ENCODE measurements at places on chromosomes 4 and X.
A peak's percentile ranks its signal among the peaks of the same experiment; 100 is the strongest.

DNA sequence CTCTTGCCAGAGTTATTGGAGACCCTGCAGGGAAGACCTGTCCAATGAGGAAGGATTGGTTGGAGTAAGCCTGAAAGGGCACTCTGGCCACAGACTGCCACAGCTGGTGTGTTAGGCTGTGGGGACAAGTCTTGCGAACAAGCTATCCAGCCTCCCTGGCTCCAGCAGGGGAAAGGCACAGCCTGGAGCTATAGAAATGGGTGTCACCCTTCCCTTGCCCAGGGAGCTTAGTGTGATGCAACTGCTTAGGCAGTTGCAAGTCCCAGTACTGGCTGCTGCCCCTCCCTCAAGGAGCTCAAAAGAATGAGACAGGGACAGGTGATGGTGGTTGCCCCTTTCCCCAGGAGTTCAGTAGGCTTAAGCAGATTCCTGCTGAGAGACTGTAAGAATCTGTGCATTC is 165.7 kb upstream of the CT83 start:
- no peak for DNase-seq

GRCh38 chr4:40915318-40916217 is 165.8 kb downstream of the NSUN7 start:
- DNase-seq: no peak

DNA sequence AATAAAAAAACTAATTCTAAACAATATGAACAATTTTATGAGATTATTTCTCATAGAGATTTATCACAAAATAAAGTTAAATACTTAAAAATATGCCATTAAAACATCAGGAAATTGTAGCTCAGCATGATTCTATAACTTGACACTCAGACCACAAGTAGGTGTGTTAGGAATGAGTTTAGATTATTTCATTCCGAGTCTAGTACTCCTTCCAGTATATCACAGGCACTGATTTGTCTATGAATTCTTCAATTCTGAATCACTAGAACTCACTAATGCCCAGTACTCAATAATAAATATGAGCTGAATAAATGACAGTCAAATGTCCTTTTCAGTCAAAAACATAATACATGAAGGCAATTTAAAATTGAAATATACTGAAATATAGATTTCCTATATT is 22.2 kb downstream of the BOD1L1 start:
- DNase-seq: no peak

GRCh38 chrX:16488959-16489358 is 161.0 kb upstream of the S100G start:
- no peak for DNase-seq

GRCh38 chrX:30618160-30618765 is 35.0 kb upstream of the GK start:
- no peak for DNase-seq

DNA sequence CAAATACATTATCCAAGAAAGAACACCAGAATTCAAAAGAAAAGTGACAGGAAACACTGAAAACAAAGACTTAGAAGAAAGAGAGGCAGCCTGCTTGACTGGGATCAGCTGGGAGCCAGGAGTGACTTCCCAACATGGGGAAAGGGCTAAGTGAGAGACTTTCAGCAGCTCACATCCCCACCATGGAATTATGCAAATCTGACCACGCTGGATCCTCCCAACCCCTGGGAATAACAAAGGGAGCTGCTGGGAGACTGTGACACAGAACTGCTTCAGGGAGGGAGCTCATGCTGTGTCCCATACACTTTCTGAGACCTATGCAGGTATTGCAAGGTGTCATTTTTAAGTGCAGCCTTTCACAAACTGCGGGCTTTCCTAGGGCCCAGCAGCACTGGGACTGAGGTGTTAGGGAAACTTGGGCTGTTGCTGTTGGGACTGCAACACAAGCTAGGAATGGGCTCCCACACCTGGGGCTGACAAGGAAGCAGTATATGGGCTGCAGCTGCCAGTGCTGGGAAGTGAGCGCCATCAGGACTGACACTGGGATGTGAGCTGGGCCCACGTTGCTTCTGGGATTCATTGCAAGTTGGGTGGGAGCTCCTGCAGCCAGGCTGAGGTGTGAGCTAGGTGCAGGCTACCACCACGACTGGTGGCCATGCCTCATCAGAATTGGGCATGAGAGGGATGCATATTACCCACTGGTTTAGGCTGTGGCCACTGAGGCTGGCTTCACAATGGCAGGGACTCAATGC is 139.1 kb downstream of the KDR start:
- DNase-seq: no peak

- no peak for DNase-seq
These were observed 54.2 kb downstream of the RHOXF2B start for GRCh38 chrX:120023259-120023658.

GRCh38 chr4:145605941-145606340 is 13.2 kb upstream of the MMAA start:
- no peak for DNase-seq

GRCh38 chr4:73450398-73451004 is 14.5 kb downstream of the AFP start:
- no peak for DNase-seq

GRCh38 chr4:38663090-38663800 is 754 bp upstream of the KLF3 start:
- DNase-seq: no peak

DNA sequence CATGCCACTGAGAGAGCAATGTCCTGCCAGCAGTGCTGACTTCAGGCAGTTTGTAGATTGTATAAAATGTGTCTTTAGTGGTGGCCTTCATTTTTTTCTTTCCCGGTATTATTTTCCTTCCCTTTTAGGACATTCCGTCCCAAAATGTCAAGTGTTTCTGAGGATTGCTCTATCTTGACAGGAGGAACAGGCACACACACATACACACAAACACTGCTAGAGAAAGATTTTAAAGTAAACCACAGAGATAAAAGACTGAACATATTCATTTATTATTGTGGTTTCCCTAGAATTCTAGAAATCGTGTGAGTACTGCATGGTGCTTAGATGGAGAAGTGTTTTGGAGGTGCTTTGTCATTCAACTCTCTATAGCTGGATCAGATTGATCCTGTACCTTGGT is 111.9 kb downstream of the GABRB1 start:
- DNase-seq: no peak

GRCh38 chr4:38367642-38368174 is 296.3 kb upstream of the KLF3 start:
- no peak for DNase-seq

- no peak for DNase-seq
These were observed 63.8 kb downstream of the PHKA2 start for GRCh38 chrX:18920079-18920478.

GRCh38 chr4:86393749-86394148 is 33.9 kb upstream of the MAPK10 start:
- no peak for DNase-seq

- peak; percentile 12 for DNase-seq
These were observed 13.7 kb upstream of the PIGA start for GRCh38 chrX:15349046-15349445.

DNA sequence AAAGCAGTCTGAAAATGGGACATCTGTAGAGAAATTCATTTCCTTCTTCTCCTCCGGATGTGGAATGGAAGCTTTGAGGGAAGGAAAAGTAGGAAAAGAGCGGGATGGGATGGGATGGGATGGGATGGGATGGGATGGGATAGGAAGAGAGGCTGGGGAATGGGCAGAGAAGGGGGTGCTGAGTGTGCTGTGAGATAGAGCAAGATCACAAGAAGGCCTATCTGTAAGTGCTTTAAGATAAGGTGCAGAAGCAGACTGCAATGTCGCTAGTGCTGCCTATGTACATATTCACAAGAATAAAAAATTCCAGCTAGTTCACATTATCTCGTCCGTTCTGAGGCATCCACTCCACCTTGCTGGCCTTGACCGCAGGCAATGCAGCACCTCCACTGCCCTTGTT is 86.2 kb downstream of the IRF2 start:
- DNase-seq: no peak

GRCh38 chr4:138805736-138806135 is 209.8 kb upstream of the NOCT start:
- no peak for DNase-seq

- DNase-seq: no peak
These were observed 63.4 kb upstream of the ENPEP start for GRCh38 chr4:110412354-110413065.

DNA sequence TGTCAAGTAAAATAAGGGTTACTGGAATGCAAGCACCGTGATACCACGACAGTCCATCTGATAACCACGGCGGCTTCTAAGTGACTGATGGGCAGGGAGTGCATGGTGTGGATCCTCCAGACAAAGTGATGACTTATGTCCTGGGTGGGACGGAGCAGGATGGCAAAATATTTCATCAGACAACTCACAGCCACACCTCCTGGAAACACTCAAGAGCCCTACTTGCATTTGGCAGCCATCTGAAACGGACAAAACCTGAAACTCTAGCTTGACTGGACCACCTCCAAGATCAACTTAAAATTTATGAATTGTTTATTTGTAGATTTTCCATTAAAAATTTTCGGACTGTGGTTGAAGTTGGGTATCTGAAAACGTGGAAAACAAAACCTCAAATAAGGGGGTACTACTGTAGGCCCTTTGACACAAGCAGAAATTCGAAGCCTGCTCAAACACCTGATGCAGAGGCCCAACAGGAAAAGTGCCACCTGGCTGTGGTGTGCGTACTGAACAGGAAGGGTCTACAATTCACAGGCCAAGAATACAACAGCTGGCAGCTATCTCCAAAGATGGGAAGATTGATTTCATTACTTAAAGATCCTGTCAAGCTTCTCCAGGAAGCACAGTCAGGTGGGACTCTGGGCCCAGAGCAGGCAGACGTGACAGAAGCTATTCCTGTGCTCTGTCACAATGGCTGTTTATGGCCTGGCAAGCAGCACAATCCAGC is 26.0 kb downstream of the LRIT3 start:
- no peak for DNase-seq

DNA sequence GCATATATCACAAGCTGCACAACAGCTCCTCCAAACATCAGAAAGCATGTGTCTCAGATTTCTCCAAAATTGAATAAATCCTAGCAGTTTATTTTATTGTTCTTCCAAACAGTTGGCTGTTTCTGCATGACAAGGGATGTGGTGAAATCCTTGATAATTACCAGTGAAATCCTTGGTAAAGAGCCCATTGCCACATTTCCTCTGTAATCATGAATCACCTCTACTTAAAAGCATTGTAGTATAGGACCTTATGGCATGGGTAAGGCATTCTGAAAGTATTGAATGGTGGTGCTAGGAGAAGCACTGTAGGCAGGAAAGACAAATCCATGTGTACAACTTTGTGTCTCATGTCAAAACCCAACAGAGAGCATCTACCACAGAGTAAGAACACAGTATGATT is 135.8 kb upstream of the NDST3 start:
- no peak for DNase-seq

GRCh38 chr4:183416879-183417755 is 27.3 kb upstream of the CDKN2AIP start:
- DNase-seq: no peak

DNA sequence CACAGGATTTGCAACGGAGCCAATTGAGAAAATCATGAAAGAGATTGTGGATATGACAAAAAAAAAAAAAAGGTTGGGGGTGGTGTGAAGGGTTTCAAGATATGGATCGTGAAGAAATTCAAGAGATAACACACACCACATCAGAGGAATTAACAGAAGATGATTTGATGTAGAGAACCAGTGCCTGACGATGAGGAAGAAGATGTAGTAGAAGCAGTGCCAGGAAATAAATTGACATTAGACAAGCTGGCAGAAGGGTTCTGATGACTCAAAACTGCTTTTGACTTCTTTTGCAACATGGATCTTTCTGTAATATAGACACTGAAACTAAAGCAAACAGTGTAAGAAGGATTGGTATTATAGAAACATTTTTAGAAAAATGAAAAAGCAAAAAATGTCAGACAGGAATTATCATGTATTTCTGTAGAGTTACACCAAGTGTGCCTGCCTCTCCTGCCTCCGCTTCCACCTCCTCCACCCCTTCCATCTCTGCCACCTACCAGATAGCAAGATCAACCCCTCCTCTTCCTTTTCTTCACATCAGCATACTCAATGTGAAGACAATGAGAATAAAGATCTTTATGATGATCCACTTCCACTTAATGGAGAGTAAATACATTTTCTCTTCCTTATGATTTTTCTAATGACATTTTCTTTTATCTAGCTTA is 127.5 kb upstream of the OTUD4 start:
- no peak for DNase-seq

GRCh38 chr4:20268028-20268427 is 16.3 kb downstream of the SLIT2 start:
- DNase-seq: no peak

DNA sequence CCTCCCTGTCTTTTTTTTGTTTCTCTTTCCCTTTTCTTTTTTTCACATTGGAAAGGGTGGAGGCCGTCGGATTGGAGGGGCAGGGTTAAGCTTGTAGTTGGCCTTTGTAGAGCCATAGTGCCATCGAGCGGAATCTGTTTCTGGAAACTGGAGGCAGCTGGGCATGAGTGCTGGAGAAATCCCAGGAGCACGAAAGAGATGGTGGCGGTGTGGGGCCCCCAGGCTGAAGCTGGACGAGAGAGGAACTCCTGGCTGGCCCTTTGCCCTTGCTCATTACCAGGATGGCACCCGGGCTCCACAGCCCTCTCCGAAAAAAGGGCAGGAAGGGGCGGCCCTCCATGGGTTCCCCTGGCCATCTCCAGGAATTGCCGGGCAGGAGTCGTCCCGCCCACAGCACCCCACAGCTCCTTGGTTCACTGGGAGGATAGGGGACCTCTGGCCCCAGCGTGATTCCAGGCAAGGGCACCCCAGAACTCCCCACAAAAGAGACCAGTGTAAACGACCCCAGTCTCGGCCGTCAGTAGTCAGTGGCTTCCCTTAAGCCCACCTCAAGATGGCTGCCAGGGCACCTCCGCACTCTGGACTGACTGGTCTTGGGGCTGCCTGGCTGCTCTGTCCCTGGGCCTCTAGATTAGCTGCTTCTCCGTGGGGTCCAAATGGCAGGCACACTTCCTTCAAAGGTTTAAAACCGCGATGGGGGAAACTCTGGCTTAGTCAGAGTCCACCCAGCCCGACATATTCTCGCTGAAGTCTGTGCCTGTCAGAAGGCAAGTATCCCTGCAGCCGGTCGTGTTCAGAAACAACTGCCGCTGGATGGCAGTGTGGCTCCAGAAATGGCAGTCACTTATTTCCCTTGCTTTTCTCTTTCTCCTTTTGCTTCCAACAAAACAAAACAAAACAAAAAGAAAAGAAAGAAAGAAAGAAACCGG is 74.1 kb downstream of the NBDY start:
- DNase-seq: peak; percentile 28

- DNase-seq: no peak
These were observed 35.6 kb downstream of the STEEP1 start for GRCh38 chrX:119529345-119530276.

GRCh38 chr4:152968806-152969394 is 32.8 kb downstream of the FHDC1 start:
- DNase-seq: no peak

Measured in HuH-7 (cell line).